ENCODE measurements at places on chromosomes 16 and 17.

- DNase-seq: no peak
Measured at GRCh38 chr17:4442582-4442981, 8.8 kb downstream of the SPNS3 start.

DNA sequence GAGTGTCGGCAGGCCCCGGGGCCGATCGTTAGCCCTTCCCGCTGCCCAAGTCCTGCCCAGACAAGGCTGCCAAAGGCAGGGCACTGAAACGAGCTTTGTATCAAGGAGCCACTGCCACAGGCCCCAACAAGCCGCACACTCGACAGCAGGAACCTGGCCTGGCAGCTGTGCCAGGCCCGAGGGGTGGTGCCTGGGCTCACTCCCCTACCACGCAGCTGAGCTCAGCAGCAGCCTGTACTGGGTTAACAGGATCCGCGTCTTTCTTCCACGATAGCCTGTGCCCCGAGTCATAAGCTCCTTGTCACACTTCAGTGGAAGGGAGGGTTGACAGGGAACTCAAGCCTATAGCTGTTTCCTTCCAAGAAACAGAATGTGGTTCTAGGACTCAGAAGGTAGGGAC, 87.9 kb downstream of the ABR start:
- DNase-seq: peak; percentile 54

DNA sequence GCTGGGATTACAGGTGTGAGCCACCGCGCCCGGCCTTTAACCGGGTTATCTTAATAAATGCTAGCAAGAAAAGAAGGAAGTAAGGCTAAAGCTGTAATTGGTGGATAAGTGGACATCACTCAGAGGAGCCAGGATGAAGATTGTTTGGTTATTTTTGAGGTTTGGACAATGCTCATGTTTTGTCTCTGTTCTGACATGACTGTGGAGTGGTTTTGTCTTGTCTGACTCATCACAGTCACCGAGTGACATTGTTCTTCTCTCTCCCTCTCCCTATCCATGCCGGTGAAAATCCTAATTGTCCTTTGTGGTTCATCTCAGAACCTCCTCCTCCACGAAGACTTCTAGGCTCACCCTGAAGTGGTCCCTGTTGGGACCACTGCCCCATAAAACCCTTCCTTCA, 23.5 kb upstream of the GRIN2A start:
- DNase-seq: no peak

GRCh38 chr17:55673743-55674506, 48.7 kb downstream of the TMEM100 start:
- DNase-seq: no peak

DNA sequence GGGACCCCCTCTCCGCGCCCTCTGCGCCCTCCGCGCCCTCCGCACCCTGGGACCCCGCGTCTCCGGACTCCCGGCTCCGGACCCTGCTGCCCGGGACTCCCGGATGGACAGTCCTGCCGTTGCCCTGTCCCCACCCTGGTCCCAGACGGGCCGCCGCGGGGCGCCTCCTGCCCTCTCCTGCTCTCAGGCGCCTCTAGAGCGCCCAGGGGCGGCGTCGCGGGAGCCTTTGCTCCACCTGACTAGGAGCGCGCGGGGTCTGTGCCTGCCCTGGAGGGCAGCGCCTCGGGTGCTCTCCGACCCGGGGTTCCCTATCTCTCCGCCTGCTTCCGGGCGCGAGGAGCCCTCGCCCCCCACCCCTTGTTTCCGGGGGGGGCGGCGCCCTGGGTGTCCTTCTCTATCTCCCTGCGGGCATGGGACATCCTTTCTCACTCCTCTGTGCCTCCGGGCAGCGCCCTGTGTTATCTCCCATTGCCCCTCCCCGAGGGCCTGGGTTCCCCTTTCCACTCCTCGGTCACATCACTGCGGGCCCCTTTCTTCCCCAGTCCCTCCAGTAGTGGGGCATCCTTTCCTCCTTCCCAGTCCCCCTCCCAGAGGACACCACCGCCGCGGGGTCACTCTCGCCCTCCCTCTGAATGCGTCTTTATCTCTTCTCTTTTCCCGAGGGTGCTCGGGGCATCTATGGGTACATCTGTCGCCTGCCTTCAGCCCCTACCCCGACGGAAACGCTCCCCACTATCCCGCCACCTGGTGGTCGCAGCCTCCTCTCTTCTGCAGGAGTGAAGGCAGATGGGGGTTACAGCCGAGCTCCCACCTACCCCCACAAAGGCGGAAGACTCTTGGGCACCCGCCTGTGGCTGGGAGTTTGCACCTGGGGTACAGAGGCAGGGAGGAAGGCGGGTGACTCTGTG, 875 bp downstream of the PRKCB start:
- DNase-seq: no peak

GRCh38 chr17:45224671-45225050, 3.0 kb downstream of the FMNL1 start:
- DNase-seq: no peak

DNA sequence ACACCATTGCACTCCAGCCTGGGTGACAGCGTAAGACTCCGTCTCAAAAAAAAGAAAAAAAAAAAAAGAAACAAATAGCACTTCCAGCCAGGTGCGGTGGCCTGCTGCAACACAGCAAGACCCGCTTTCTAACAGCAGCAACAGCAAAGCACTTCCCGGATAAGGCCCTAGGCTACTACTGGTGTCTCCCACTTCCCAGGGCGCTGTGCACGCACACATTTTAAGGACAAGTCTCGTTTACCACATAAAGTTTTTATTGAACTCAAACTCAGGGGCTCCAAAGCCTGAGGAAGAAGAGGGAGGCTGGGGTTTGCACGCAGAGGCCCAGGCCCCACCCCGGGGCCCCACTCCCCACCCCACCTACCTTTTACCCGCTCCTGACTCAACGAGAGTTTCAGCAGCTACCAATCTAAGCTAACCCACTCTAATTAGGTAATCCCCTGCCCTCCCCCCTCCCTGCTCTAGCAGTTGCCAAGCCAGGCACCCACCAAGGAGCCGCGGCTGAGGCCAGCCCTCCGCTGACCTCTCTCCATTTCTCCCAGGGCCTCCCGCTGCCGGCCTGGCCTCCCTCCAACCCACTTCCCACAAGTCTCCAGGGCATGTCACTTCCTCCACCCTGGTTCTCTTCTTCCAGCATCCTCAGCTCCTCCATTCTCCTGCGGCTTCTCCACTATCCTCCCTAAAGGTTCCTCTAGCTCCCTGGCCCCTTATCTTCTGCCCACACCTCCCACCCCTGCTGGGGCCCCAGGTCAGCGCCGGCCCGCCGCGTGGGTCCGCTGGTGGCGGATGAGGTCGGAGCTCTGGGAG, 2.4 kb downstream of the ZNF768 start:
- DNase-seq: no peak

- DNase-seq: no peak
Measured at GRCh38 chr16:47492428-47493377, 31.6 kb downstream of the PHKB start.

GRCh38 chr16:55273959-55274358, 50.0 kb upstream of the IRX6 start:
- no peak for DNase-seq

GRCh38 chr16:28602529-28602928, 5.7 kb upstream of the SULT1A2 start:
- no peak for DNase-seq

DNA sequence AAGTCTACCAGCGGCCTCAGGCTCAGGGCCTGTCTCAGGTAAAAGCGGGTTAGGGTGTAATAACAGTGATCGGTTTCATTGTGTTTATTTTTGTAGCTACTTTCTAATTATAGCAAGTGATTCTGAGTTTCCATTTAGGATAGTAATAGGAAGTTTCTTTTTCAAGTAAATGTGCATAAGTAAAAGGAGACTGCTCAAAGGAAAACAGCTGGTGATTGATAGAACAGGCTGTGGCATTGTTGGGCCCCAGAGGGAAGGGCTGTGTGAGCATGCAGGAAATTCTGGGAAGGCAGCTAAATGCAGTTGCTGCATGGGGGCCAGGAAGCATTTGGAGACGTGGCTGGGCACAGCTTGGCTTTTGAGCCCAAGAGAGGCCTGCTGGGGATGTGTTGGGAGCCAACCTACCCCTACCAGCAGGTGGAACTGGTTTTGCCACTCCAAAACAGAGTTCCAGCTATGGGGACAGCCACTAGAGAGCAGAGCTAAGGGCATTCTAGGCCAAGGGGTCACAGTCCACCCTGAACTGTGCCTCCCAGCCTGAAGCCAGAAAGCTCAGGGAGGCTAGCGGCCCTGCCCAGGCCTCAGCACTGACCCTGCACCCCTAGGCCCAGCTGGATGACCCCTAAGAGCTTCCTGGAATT, 12.6 kb downstream of the SNX20 start:
- DNase-seq: no peak

- DNase-seq: no peak
Measured at GRCh38 chr16:63735456-63735855, 1386.4 kb downstream of the CDH11 start.

- no peak for DNase-seq
Measured at GRCh38 chr16:85037050-85037410, 9.4 kb downstream of the KIAA0513 start.

DNA sequence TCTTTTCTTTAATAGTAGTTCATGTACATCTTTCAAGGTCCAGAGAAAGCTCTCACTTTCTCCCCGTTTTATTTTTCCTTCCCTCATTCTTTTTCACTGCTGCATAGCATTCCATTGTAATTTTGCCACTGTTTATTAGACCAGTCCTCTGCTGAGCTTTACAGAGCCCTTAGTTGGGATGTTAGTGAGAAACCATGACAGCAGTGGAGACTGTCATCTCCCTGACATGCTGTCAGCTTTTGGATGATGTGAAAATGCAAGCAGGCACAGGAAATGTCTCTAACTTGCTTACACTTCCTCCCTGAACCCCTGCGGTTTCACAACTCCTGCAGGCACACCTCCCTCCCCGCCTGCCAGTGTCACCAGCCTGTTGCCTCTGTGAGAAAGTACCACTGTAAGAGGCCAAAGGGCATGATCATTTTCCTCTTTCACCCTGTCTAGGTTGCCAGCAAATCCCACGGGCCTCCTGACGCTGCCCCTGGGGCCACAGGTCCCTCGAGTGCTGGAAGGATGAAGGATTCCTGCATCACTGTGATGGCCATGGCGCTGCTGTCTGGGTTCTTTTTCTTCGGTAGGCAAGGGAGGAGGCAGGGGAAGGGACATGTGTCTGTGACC, at the start of gene ITGAL:
Gene ITGAL (plus strand): TSS at position 415 of the 615 bp plus-strand sequence. CDS start 96 bp downstream, at position 511.
- no peak for DNase-seq

DNA sequence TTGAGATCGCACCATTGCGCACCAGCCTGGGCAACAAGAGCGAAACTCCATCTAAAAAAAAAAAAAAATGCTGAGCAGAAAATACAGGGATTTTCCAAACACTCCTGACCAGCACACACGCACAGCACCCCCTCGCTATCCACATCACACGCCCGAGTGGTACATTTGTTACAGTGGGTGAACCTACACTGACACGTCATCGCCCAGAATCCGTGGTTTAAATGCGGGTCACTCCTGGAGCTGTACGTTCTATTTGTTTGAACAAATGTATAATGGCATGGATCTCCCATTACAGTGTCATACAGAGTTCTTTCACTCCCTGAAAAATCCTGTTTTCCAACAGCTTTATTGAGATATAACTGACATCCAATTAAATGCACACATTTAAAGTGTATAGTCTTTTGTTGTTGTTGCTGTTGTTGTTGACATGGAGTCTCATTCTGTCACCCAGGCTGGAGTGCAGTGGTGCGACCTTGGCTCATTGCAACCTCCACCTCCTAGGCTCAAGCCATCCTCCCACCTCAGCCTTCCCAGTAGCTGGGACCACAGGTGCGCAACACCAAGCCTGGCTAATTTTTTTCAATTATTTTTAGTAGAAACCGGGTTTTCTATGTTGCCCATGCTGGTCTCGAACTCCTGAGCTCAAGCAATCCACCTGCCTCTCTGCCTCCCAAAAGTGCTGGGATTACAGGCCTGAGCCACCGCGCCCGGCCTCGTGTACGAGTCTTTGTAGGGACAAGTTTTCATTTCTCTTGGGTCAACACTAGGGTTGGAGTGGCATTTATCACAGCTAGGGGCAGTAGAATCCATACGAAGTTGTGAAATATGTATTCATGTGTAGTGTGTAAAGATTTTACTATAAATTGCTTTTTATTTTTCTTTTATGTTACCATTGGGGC, 4.4 kb upstream of the CARHSP1 start:
- no peak for DNase-seq

DNA sequence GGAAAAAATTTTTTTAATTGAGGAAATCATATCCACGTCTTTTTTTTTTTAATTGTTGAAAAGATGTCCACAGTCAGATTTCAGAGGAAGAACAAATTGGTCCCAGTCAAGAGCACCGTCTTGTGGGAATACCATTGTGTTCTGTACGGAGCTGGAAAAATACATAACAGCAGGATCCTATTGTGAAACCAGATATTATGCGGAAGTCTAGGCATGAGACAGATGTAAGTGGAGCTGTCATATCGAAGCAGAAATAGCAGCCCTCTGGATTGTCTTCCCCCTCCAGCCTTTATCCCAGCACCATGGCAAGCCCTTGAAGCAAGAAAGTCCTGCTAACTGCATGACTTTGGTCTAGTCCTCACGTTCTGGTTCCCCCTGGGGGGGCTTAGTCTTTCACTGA, 391.6 kb upstream of the ASIC2 start:
- no peak for DNase-seq

DNA sequence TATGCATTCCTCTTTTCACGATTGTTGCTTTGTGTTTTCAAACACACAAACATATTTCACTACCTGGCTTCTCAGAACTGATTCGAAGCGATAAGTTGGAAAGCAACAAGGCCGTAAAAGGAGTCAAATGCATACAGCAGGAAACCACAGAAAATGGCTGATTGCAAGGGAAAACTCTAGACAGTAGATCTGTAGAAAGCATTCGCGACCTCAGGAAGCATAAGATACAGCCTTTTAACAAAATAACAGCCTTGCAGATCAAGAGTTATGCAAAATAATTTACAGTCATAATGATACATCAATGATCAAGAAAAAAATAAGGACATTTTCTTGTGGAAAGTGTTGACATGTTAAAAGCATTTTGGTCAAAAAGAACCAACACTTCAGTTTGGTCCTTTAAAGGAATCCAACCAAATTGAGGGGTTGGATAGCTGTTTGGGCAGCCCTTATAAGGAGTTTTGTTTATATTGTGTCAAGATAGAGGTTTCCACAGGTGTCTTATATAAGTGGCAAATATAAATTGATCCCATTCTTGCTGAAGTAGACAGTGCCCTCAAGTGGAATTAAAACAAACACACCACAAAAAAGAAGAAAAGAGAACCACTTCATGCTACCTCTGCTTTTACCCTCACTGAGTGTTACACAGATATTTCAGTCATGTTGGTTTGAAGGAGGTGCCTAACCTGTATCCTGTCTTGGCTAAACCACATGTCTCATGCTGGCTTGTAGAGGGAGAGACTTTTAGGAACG, 5.5 kb downstream of the CYLD start:
- DNase-seq: no peak

- no peak for DNase-seq
Measured at GRCh38 chr17:6000426-6000825, 69.8 kb upstream of the WSCD1 start.

- DNase-seq: no peak
Measured at GRCh38 chr16:11915114-11915643, 577 bp downstream of the GSPT1 start.

GRCh38 chr16:14365200-14365851, 264.7 kb downstream of the PARN start:
- DNase-seq: no peak

GRCh38 chr17:1847191-1847590, 17.4 kb downstream of the RPA1 start:
- DNase-seq: peak; percentile 89
